ENCODE measurements at places on chromosomes 12 and 14. TPM values are rescaled to one million over a fixed set of nuclear protein-coding genes. Genes with fewer than 3 reads are reported as not detected.

The CLEC6A gene
- total RNA-seq = 0.29 TPM

- no peak for DNase-seq
Observed at GRCh38 chr12:130825771-130826150, 13.3 kb downstream of the STX2 start.

GRCh38 chr12:131806674-131807073, 21.5 kb upstream of the MMP17 start:
- no peak for DNase-seq

The CLEC9A gene
- total RNA-seq = not detected

The NGB gene
- total RNA-seq = not detected

The TSHR gene
- total RNA-seq = not detected

DNA sequence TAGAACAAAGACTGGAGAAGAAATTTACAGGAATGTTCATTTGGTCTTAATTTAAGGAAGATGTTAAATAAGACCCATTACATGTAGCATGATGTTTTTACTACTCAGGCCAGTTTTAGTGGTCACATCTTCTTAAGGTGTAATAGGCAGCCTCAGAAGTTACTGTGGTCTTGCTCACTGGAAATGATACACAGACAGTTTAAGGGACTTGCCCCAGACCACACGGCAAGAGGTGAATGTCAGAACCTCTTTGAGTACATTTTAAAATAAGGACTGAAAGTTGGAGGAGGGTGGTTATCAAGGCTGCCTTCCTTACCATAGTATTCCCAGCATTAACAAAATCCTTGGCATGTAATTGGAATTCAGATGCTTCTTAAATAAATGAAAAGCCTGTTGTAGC, 37.9 kb downstream of the LRRK2 start:
- DNase-seq = no peak

DNA sequence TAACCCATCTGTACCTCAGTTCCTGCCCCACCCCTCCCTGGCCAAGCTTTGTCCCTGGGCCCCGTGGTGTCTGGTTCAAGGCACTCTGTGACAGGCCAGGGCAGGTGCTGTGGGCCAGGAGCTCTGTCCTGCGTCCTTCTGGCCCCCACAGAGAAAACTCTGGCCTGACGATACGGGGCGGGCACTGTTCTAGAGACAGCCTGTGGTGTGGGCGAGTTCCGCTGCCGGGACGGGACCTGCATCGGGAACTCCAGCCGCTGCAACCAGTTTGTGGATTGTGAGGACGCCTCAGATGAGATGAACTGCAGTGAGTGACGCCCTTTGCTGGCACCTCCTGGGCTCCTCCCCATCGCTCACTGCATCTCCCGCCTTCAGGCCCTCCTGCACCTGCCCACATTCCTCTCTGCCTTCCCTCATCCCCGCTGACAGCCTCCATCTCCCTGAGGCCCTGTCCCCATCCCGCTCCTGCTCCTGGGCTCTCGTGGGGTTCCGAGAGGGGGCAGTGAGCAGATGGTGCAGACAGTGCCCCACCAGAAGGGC, 22.8 kb upstream of the NXPH4 start:
- DNase-seq = no peak

DNA sequence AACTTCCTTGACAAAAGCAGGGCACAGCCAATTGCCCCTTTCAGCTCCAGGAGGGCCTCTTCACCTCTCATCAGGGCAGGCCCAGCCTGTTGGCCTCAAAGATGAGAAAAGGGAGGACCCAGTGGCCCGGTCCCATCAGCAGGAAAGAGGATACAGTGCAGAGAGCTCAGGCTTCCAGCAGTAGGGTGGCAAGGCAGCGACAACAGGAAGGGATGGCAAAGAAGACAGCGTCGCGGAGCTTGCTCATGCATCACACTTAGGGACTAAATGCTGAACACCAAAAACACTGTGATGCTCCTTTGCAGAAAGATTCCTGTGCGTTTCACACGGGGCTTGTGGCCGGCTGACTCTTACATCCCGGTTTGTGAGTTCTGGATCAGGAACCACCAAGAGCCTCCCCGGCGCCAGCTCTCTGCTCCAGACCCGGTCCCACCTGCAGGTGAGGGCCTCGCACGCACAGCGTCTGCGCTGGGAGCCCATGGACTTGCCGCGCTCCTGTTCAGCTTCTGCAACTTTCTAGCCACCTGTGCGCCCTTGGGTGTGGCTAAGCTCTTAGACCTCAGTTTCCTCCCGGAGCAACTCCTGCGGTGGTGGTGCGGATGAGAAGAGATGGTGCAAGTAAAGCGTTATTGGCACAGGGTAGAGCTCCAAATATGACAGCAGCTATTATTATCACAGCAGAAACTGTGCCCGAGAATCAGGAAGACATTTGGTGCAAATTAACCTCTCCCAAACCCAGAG, 15.3 kb upstream of the BCL7A start:
- no peak for DNase-seq

DNA sequence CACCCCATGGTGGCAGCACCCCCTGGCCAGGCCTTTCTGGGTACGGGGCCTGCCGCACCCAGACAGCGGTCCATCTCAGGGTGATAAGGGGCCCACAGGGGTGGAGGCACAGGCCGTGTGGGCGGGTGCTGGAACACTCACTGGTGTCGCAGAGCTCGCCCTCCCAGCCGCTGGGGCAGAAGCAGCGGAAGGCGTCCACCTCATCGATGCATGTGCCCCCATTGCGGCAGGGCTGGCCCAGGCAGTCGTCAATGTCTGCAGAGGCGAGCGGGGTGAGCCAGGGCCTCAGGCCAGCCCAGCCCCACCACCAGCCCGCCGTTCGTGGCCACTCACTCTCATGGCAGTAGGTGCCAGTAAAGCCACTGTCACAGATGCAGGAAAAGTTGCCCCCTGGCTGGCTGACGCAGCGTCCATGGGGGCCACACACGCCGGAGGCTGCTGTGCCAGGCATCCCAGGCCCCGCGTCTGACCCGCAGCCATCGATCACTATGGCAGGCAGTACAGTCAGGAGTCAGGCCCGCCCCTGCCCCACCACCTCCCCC, 19.9 kb downstream of the JAG2 start:
- DNase-seq = no peak

The SERPINA9 gene
- not detected for total RNA-seq

DNA sequence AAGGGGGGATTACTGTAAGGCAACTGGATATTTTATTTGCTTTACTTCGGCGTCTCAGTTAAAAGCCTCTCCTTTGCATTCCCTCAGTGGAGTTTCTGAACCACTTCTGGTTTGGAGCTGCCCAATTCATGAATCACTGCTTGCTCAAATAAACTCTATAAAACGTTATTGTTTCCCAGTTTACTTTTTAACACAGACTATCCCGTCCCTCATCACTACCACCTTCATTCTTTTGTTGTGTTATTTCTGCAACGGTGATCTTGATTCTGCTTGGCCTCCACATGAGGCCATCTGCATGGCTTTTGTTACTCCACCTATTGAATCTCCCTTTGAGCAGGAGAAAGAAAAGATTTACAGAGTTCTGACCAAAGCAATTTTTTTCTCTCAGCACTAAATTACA, 104.0 kb upstream of the PLEKHA5 start:
- DNase-seq = no peak

DNA sequence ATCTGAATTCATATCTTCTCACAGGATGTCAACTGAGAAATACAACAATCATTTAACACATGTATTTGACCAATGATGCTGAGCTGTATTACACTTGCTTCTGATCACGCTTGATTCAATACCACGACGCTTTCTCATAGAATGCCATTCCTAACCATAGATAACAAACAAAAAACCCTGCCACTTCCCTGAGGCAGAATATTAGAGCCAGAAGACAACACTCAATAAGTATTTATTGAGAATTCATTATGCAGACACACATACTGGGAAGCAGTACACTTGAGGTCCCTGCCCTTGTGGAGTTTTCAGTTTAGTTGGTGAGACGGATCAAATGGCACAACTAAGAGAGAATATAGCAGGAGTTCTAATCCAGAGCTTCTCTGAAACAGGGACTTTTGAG, 32.4 kb downstream of the BLTP3B start:
- no peak for DNase-seq

DNA sequence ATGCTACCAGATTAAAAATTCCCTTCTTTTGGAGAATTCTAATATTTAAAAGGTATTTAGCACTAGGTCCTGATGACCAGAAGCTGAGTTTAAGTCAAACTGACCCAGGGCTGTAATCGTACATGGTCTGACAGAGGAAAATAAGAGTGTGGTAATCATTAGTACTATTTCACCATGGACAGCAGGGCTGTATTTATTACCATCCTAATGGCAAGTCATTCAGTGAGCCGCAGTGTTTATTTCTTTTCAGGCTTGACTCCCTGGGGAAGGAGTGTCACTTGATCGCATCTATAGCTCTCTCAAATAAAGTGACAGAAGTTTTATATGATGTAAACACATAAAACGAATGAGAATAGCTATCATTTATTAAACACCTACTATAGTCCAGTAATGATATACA, 261.8 kb downstream of the BTG1 start:
- DNase-seq = no peak

- no peak for DNase-seq
Observed at GRCh38 chr12:52949413-52950331, 754 bp downstream of the KRT18 start.

DNA sequence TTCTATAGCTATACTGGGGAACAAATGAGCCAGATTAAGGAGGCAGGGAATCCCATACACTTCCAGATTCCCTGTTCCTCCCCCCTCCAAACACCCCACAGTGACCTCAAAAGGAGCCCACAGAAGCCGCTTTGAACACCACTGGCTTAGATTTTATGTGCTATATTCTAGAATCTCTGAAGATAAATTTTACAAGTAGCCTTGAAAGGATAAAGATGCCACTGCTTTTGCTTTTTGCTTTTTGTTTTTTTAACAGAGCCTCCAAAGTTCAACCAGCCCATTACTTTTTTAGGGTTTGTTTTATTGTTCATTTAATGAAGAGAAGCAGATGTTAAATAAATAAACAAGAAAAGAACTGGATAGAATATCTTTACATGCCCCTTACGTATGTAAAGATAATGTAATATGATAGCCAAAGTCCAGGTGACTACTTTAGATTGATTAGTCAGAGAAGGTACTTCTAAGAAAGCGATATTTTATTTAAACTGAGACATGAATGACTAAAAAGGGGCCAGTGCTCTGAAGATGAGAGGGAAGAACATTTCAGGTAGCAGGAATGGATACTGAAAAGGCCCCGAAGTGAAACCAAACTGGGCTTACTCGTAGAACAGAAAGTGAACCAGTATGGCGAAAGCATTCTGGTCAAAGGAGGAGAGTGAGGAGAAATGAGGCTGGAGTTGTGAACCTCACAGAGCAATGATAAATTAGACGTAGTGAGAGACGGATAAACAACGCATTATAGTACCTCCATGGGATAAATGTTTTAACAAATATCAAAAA, 44.6 kb downstream of the DUSP6 start:
- DNase-seq = no peak

The SMOC1 gene
- 0.08 TPM for total RNA-seq

- no peak for DNase-seq
Observed at GRCh38 chr12:68932128-68932960, 627 bp downstream of the CPM start.

The NUBPL gene
- 20.0 TPM for total RNA-seq

DNA sequence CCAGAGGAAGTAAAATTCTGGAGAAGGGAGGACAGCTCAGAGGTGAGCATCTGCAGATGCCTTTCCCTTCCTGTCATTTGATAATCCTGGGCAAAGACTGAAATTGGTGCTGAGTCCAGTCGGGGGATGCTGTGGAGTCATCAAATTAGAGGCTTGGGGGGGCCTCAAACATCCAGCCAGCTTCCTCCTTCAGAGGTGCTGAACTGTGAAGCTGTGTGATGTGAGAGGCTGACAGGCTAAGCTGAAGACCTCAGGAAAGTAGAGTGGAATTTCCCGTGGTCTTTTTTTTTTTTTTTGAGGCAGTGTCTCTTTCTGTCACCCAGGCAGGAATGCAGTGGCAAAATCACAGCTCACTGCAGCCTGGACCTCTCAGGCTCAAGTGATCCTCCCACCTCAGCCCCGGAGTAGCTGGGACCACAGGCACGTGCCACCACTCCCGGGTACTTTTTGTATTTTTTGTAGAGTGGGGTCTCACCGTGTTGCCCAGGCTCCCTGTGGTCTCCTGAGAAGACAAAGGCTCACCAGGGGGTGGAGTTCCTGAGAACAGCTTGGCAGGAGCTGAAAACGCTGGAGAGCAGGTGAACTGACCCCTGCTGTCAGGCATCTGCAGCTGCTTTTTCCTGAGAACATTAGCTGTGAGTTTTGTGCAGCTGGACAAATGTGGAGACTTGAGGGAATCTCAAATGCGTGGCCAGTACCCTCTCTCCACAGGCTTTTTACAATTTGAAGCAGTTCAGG, 6.1 kb upstream of the TCL1B start:
- peak; percentile 21 for DNase-seq

The KRT82 gene
- not detected for total RNA-seq

GRCh38 chr12:26749781-26750180, 83.2 kb downstream of the ITPR2 start:
- DNase-seq = no peak

The OAS1 gene
- total RNA-seq = 3.6 TPM

The PRPH gene
- not detected for total RNA-seq

The PLEKHD1 gene
- total RNA-seq = not detected

The APPL2 gene
- 34.4 TPM for total RNA-seq

The OR4N5 gene
- total RNA-seq = not detected

The HOXC5 gene
- not detected for total RNA-seq

Measured in SK-MEL-5 (cell line).